ENCODE measurements at places on chromosomes 3 and 15.
A peak's percentile ranks its signal among the peaks of the same experiment; 100 is the strongest.

DNA sequence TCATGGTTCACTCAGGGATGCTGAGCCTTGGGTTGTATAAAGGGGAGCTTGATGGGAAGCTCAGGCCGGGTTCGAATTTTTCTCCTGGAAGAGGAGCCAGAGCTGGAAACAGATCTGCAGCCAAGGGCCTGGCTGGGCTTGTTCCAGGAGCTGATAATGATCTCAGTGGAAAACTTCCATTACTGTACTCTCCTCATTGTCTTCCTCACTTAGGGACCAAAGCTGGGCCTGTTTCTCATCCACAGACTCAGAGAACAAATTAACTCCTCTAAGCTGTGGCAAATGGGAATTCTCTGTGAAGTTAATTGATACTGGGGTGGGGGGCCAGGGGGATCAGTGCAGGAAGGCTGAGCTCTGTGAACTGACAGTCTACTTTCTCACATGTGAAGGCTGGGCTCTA, 92.0 kb downstream of the PRICKLE2 start:
- no peak for DNase-seq

DNA sequence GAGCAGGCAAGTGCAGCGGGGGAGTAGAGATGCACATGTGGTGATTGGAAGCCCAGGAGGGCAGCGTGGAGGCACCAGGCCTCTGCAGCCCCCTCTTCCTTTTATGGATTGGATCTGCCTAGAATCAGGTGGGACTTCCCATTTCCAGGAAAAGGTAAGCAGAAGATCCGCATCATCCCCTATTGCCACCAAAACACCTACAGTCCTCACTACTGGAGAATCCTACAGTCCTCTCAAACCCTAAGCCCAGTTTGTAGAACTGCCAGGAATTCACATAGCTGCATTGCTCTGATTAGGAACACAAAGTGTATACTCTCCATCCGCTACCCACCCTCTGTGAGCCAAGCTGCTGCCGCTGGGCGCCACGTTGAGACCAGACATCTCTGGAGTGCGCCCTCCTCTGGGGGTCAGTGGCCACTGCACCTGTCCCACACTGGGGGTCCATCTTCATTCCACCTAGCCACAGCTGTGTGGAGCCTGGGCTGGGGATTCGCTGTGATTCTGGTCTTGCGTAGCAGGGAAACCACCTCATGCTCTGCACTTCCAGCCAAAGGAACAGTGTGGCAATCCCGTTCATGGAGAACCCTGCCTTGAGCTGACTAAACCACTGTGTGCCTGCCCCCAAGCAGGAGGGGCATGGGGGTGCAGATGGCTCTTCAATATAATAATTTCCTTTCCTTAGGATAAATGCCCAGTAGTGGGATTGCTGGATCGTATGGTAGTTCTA, 88.9 kb upstream of the PTX3 start:
- no peak for DNase-seq

DNA sequence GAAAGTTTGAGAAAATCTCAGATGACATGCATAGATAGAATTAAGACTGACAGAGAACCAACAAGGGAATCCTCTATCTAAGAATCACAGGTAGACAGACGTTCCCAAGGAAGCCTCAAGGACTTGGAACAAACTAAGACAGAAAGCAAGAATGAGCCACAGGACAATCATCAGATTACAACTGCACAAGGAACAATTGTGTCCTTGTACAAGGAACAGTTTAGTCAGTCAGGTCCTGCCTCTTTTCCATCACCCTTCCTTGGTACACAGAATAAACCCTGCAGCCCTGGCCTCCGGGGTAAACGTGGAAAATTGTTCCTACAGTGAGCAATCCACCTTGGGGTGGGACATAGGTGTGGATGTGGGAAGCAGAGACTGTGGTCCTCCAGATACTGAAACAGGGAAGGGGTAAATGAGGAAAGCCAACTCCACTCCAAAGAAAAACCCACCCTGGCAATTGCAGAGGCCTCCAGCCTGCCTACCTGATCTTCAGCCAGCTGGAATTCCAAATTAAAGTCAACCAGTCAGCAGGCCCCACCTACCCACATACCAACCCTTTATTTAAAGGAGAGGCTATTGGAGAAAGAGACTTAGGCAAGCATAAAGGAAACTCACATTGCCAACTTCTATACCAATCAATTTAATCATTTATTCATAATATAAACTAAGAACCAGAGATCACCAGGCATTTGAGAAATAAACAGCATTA, 73.4 kb downstream of the ULK4 start:
- no peak for DNase-seq

- DNase-seq: no peak
Measured at GRCh38 chr3:164222197-164222596, 856.1 kb downstream of the SI start.

DNA sequence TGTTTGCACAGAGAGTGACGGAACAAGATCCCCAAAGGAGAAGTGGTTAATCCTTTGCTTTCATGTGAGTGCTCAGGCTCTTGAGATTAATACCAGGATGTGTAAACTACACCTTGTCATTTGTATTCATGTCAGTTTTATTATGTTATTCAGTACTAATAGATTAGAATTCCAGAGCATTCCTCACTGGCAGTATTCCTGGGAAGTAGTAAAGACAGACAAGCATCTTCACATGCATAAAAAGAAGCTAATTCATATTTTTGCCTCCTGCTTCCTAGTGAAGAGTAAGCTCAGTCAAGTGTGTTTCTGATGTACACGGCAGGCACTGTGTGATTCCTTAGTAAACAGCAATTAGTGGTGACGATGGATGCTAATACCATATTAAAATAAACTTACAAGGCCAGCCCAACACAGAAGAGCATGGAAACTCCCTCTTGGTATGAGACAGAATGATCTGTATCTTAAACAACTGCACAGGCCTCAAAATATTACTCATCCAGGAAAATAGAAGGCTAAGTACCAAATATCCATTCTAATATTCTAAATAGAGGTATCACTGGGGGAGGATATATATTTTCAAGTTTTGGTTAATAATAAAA, 336.8 kb upstream of the MCTP2 start:
- no peak for DNase-seq

- DNase-seq: no peak
Measured at GRCh38 chr15:69375151-69375790, 38.9 kb upstream of the KIF23 start.

DNA sequence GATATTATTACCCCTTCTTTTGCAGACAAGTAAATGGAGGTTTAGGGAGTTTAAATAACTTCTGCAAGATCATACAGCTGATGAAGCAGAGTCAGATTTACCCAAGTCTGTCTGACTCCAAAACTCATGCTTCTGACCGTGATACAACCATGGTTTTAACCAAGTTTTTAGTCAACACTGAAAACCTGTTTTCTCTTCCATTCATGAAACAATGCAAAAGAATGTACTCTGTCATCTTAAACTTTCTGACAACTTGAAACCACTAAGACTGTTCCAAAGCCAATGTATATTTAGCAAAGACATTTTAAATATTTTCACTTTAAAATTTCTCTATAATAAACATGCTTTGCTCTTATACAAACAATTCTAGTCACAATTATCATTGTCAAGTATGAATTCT, 77.0 kb upstream of the RBMS3 start:
- no peak for DNase-seq

DNA sequence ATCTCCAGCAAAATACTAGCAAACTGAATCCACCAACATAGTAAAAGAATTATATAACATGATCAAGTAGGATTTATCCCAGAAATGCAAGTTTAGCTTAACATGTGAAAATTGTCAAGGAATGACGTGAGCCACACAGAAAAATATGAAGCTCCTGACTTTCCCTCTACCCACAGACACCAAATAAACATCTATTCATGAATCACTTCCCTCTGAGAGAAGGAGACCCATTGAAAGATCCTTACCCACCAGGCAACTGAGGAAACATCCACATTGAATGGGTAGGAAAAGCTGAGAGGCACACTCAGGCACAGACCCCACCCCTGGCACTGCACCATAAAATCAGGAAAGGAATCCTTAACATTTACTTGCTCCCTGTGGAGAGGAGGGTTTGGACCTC, 102.2 kb upstream of the MANF start:
- DNase-seq: no peak

GRCh38 chr3:71109241-71109976, 474.1 kb downstream of the FOXP1 start:
- no peak for DNase-seq

DNA sequence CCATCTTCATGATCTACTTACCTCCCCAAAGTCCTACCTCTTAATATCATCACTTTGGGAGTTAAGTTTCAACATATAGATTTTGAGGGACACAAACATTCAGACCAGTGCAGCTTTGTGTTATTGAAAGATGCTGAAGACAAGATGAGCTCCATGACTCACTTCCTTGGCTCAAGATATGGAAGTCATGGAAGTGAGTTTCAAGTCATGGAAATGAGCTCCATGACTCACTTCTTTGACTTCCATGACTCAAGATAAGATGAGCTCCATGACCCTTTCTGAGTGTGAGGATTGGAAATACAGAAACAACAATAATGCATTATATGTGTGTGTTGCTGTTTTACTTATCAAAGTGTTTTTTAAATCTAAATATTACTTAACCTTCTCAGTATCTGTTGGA, 170.2 kb upstream of the TPRG1 start:
- peak; percentile 9 for DNase-seq

DNA sequence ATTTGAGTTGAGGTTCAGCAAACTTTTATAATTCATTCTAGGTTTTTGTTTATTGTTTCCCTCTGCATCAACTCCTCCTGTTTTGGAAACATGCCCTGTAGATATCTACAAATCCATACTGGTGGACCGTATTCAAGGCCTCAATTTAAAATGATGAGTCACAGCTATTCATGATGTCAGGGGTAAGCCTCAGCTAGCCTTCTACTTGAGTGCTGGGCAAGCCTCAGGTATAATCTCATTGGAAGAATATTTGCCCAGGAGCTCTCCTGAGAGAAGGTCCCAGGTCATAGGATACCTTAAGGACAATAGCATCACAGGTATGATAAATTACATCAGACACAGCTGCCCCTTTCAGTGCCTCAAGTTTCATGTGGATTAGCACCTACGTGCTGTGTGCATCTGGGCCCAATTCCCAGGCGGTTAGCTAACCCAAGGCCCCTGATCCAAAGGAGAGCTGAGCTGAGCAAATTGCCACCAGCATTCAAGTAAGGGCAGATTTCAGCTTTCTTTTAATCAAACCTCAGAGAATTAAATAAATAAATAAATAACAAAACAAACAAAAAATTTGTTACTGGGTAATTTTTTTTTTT, 87.5 kb downstream of the KCNMB2 start:
- no peak for DNase-seq

GRCh38 chr15:67805666-67806516, 19.4 kb upstream of the SKOR1 start:
- no peak for DNase-seq

DNA sequence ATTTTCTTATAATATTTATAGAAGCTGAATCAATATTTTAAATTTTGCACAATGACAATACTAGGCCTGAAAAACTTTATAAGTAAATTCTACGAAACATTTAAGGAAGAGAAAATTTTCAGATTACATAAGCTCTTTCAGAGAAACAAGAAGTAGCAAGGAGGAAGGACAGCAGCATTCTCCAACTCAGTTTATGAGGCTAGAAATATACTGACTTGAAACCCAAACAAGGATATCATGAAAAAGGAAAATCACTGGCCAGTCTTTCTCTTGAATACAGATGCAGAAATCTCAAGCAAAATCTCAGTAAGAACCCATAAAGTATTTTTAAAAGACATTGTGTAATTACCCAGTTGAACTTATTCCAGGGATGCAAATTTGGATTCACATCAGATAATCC, 121.3 kb downstream of the STAC start:
- peak; percentile 81 for DNase-seq

DNA sequence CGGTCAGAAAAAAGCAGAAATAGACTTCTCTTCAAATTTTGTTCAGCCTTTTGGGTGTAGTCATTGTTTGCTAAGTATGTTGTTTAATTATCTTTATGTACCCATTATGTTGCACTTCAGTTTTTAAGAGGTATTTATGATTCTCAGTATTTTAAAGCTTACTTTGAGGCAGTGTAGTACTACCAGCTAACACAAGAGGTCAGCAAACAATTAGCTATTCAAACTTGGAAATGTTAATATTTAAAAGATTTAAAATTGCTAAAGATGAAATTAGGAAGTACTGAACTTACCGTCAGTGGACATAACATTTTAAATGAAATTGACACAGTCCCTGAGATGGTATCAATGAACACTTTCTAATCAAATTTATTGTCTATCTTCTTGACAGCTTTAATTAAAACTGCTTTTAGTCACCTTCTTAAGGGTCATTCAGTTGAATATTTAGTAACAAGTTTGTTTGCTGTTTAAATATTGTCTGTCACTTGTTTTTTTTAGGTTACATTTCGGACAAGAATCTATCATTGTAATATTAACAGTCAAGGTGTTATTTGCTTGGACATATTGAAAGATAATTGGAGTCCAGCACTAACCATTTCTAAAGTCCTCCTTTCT, 28.1 kb downstream of the NKIRAS1 start:
- DNase-seq: peak; percentile 7

GRCh38 chr3:48974076-48974864, 15.8 kb upstream of the P4HTM start:
- no peak for DNase-seq

- no peak for DNase-seq
Measured at GRCh38 chr15:46856839-46857502, 860.3 kb upstream of the SEMA6D start.

DNA sequence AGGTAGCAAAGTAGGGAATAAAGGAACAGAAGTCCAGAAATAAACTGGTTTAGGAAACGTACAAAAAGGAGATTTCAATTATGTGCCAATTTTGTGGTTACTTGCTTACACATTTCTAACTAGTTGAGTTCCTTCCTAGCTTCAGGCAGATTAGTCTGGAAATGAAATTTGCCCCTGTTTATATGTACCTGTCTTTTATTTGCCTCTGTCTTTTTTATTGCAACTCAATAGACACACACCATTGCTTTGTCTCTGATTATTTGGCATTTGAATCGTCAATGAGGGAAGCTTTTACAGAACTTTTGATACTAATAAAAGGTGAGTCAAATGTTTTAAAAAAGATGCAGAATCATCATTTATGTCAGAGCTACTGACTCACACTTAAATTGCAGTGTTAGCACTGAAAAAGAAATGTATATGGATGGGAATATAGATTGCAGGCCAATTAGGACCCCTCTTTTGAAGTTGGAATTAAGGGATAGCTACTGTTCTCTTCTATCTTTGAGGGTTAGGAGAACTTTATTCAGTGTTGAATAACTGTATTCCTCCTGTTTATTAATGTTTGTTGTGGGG, 60.5 kb downstream of the TRAK1 start:
- DNase-seq: no peak

GRCh38 chr15:53126144-53126543, 336.0 kb upstream of the ONECUT1 start:
- no peak for DNase-seq

- DNase-seq: no peak
Measured at GRCh38 chr3:120274739-120275167, 10.3 kb downstream of the GPR156 start.

DNA sequence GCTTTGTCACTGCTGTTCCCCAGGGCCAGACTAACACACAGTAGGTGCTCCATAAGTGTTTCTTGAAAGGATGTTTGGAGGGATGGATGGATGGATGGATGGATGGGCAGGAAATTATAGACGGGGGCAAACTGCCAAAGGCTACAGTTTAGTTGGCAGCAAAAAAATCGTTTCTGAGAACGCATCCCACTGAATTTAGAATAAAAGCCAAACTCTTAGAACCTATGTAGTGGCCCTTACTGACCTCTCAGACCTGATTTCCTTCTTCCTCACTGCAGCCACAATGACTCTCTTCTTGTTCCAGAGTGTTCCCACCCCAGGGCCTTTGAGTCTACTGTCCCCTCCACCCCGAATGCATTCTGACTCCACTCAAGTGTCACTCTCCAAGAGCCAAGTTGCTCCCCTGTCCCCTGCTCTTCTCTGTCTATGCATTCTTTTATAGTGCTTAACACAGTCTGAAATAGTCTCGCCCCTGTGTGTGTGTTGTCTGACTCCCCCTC, 5.2 kb upstream of the GATA2 start:
- DNase-seq: no peak
